ENCODE measurements at places on chromosomes 6 and 20.

DNA sequence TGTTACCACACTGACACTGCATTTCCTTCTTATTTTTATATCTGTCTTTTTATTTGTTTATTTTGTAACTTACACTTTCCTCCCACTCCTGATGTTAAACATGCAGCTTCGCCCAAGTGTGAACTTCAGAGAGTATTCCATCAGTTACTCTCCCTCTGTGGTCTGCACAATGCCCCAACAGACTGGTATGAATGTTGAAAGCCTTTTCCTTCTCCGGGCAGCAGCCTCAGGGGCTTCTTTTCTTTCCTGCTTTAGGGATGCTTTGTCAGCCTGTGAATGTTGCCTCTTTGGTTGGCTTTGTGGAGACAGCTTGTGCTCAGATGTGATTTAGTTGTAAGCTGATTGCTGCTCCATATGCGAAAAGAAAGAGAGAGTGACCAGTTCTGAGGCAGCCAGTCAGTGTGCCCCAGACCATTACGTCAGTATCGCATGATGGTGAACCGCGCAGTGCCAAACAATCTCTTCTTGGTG lies 44.0 kb downstream of the SMPDL3A start:
- DNase-seq, result no peak

DNA sequence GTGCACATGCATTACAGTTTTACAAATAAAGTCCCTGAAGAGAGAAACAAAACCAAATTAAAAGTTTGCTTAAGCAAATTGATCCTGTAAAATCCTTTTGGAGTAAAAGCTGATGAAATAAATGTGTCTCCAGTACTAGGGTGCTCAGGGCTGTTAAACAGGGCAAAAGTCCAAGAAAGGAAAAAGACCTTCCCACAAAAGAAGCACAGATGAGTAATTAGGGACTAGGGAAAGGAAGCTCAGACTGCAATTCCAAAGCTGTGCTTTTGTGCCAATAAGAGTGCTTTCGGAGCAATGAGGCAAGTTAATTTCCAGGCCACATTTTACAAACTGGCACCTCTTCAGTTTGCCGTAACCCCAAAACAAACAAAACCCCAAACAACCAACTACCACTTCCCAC lies 10.4 kb upstream of the RNF182 start:
- DNase-seq, result no peak

DNA sequence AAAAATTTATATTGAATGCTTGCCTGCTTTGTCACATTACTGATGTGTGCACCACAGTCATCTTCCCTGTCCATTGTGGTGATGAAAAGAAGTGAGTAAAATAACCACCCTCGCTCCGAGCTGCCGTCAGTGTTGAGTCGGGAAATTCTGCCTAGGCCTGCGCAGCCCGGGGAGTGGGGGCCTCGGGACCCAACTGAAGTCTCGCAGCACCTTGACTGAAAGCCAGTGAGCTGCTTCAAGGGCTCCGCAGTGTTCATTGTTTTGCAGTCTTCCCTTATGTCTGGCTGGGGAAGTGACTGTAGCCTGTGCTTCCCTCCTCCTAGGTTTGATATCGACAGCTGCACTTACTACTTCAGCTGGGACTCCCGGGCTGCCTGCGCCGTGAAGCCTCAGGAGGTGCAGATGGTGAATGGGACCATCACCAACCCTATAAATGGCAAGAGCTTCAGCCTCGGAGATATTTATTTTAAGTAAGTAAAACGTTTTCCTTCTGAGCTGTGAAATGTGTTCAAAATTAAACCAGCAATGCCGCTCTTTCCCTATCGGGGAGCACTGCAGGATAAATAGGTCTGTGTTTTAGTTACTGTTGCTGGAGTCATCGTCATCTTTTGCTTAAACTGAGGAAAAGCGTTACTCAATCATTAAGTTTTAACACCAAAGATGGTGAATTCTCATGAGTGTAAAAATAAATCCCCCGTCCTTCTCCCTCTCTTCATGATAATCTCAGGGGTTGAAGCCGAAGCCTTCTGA lies 32.7 kb upstream of the SLC22A1 start:
- DNase-seq, result no peak

- no peak for DNase-seq
These were observed 745.1 kb upstream of the MARCKS start for GRCh38 chr6:113112086-113112485.

DNA sequence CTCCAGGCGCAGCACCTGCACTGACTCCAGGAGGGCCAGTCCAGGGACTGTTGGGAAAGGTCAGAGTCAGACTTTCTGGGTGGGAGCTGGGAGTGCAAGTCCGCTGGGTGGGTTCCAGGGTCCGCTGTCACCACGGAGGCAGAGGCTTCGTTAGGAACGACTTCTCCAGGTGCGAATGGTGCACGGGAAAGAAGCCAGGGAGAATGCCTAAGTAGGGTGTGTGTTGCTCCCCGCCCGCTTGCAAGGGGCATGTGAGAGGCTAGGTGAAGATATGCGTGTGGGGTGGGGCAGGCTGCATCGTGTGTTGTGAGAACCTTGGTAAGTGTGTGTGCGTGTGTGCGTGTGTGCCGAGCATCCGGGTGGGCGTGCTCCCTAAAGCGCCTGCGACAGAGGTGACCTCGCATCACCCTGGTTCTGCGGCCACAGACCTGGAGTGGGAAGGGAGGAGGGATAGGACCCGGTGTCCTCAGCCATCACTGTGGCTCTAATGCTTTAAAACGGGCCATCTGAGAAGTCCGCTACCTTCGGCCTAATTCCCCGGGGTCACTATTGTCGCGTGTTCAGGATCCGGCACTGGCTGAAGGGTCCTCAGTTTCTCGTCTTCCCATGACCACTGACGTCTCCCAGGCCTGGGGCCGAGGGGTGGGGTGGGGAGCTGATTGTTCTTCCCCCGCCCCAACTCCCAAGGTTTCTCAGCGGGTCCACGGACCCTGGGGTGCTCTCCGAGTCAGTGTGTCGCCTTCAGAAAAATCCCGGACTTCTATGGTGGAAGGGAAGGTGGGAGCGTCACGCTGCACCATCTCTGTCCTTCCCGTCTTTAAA lies 6.1 kb downstream of the SLC32A1 start:
- DNase-seq, result no peak

GRCh38 chr6:1562171-1562955 lies 47.4 kb upstream of the FOXC1 start:
- DNase-seq, result no peak

DNA sequence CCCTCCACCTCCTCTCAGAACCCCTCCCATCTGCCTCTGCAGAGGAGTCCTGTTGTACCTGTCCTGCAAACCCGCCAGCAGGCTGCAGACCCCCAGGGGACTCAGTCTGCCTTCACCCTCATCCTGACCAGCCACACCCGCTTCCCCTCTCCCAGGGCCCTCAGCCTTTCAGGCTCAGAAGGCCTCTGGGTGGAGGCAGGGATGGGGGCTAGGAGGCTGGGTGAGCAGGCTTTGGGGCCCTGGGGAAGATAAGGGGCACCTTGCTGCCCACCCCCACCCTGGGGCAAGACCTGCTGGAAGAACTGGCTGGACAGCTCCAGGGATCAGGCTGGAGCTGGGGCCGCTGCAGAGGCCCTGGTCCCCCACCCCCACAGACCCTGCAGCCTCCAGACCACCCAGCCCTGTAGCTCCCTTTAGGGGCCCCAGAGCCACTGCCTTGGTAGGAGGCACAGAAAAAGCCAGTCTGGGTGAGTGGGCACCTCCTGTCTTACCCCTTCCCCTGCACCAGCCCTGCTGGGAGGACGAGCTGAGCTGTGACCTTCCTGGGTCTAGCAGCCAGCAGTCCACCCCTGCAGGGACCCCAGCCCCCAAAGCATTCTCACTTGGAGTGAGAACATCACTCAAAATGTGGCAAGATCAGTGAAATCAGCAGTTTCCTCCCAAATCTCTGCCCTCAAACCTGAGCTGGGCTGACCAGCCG lies 5.2 kb downstream of the TEAD3 start:
- no peak for DNase-seq

DNA sequence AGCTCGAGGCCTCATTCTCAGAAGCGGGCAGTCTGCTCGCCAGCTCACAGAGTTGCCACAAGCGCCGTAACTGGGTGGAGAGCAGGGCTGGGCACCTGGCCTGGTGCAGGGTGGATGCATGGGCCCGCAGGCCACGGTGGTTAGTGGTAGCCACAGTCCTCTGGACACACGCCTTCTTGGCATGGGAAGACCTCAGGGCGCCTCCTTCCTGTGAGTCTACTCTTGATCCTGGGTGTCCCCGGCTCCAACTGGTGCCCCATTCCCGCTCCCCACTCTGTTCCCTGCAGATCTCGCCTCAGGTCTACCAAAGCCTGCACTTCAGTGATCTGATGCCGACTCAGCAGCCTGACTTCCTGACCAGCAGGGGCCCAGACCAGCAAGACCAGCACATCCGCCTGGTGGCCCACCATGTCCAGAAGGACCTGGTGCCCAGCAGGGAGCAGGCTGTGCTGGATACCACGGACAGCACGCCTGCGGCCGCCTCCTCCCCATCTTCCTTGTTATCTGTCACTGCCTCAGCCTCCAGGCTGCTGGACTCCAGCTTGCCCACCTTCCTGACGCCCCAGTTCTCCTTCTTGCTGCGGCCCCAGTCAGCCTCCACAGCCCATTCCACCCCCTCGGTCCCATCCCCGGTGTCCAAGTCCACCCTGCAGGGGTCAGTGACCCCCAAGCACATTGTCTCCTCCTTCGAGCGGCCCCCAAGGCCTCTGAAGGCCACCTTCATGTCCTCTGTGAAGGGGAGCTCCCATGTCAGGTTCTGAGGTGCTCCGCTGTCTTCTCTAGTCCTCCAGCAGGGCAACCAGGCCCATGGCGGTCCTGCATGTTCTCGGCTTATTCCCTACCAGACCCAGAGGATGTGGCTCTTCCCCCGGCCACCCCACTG lies 43.1 kb downstream of the SUN5 start:
- no peak for DNase-seq

DNA sequence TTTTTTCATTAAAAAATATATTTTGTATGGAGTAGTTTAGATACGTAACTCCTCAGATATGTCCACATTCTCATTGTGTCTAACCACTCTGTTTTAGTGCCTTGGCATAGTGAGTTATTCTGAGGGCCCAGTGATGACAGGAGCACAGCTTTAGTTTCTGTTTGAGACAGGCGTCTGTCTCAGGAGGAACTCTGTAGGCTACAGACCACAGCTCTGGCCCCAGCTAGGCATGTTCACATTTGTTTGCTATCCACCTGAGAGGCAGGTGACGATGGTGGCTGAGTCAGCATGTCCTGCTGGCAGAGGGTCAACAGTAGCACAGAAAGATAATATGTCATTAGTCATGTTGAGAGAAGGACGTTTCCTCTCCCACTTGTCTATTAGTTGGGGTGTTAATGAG lies 16.3 kb downstream of the LRRC1 start:
- no peak for DNase-seq

GRCh38 chr6:138028893-138029292 lies 78.3 kb downstream of the PERP start:
- DNase-seq, result no peak

GRCh38 chr6:63636518-63637021 lies 968 bp downstream of the PHF3 start:
- DNase-seq, result peak; percentile 14

DNA sequence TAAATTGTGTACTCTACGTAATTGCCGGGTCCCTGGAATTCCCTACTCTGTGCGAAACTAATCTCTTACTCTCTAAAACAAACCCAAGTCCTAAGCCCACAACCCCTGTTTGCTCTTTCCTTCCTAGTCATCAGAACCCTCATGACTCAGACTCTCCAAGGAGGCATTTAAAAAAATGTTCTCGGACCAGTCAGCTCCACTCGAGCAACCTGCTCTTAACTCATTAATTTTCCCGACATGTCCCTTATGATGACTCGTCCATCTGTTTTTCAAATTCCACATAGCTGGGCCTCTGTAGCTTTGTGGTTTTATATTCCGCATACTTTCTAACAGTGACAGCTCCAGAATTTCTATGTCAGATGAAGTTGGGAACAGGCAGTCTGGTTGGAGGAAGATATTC lies 2.6 kb upstream of the MUC22 start:
- DNase-seq, result no peak

DNA sequence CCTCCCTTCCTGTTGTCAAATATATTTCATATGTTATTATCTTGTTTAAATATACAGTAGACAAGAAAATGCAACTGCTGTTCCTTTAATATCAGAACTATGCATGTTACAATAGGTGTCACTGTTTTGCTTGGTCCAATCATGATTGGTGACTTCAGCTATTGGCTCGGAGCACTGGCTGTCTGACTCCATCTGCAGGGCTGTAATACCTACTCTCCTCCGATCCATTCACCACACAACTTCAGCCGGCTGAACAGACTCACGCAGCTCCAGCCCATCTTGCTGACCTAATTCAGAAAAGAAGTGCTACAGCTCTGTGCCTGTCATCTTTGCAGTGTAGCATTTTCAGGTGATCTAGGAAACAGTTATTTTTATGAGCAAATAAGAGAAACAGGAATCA lies at the start of gene BTBD3:
BTBD3 (plus strand) TSS at position 231 of the 400 bp plus-strand sequence. CDS start 383 bp downstream, outside the sequence.
- no peak for DNase-seq

GRCh38 chr6:113660819-113661218 lies 196.3 kb upstream of the MARCKS start:
- no peak for DNase-seq

- DNase-seq, result no peak
These were observed 2.8 kb downstream of the EZR start for GRCh38 chr6:158816329-158816728.

- DNase-seq, result no peak
These were observed 42.6 kb upstream of the SCML4 start for GRCh38 chr6:107866606-107867301.

DNA sequence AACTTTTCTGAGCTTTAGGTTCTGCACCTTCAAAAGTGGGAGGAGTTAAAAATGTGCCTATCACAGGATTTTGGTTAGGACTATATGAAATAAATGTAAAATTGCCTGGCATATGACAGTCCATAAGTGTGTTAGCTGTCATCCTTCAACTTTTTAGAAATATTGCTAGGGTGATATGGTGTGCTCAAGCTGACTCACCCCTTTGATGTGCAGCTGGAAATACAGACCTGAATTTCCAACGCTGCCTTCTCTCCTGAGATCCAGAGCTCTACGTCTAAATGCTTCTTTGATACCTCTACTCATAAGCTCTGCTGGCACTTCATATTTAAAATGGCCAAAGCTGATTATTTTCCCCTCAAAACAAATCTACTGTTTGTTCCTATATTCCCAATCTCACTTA lies 2.7 kb downstream of the SLC35B3 start:
- DNase-seq, result no peak

DNA sequence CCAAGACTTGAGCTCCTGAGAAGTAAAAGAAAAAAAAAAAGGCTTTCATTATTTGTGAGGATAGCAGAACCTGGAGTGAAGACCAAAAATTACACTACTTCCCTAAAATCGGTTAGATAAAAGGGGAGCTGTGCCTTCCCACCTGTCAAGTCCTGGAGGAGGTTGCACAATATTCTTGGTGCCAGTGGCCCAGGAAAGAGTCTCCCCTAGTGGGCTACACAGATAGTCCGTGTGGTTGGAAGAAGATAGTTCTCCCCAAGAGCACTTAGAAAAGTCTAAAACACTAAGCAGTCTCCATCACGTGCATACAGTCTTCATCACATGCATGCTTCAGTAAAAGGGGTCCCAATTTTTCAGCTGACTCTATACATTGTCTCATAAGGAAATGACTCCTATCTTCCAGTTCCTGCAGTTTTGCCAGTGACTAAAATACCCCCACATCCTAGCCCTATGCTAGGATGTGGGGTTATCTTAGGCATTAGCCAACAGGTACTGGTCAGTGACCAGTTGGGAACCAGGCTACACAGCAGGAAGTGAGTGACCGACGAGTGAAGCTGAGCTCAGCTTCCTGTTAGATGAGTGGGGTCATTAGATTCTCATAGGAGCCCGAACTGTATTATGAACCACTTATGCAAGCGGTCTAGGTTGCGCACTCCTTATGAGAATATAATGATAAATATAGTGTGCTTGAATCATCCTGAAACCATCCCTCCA lies 199.5 kb upstream of the FAM83B start:
- DNase-seq, result no peak

Data from stimulated activated CD4-positive, alpha-beta T cell treated with anti-CD3 and anti-CD28 coated beads, Interleukin-12 subunit alpha, Interleukin-12 subunit beta, amount 100 ng/mL, for 48 hours (primary cell).